Ovary (tissue), 10 donors: ENCODE measurements at places on chromosomes 2 and 18.

- DNase-seq: no peak
Measured at GRCh38 chr18:53948991-53949390, 275.5 kb downstream of the MBD2 start.

DNA sequence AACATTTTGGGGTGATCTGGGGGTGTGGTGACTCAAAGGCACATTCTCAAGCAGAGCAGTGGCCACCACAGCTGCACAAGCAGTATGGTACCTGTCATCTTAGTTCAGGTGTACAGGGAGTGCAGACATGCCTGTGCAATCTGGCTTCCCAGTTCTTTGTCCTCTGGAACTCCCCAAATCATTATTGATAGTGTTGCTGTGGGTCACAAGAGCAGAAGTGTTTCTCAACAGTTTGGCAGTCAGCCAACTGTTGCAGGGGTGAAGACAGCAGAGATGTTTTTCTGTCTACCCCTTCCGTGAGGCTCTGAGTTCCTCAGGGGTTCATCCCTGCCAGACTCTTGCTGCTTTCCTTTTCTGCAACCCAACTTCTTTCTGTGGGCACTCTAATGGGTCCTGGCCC is 206.5 kb upstream of the ZSWIM2 start:
- no peak for DNase-seq

DNA sequence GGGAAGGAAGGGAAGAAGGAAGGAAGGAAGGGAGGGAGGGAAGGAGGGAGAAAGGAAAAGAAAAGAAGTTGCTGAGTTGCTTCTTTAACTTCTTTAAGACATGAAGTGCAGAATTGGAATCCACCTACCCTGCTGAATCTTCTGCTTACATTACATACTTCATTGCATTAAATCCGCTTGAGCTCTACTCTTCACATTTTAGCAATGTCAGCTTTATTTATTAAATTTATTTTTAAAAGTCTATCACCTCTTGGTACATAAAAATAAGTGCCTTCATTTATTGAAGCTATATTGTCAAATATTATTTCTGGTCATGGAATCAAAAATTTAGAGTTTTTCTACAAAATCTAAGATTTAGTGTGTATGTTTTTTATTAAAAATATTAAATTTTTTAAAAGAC is 284.6 kb downstream of the CCDC102B start:
- no peak for DNase-seq

DNA sequence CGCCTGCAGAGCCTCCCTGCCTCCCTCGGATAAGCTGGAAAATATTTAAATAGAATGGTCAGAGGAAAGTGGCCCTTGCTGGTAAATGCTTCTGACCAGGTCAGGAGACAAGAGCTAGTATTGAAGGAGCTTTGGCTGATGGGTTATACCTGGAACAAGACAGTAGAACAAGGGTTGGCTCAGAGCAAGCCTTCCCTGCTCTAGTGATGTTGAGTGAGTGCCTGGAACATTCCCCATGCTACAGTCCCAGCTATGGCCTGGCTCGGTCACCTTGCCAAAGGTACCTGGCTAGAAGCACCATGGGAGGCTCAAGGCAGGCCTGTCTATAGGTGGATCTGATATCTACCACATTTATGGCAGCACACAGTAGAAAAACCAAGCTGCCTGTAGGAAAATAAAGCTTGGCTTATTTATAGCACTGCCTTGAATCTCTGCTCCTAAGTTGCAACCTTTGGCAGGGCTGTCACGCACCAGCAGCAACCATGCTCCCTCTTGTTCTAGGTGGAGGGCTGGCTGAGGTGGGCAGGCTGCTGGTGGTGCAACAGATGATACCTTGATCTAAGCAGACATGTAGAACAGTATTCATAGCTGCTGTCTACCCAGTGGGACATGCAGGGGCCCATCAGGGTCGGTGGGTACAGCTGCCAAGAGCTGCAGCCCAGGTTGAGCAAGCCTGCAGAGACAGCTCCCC is 66.7 kb upstream of the BCL2L11 start:
- DNase-seq: no peak

GRCh38 chr2:39725401-39725800 is 53.7 kb downstream of the THUMPD2 start:
- no peak for DNase-seq

DNA sequence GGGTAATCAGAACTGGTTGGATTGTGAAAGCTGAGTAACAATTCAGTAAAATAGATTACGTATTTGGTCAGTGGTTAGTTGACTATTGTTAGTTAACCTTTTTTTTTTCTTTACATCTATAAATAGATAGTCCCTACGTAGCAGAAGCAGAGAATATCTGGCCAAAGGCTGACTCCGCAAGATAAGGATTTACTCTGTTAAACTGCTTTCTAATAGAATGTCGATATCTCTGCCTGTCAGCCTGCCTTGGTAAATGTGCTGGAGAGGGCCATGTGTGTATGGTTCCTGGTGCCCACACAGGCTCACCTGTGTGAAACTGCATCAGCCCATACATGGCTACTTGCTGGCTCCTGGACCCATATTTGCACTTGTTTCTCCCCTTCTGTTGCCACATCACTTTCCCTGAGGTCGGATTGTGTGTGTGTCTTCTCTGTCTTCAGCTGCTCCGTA is 94.4 kb downstream of the CRIM1 start:
- no peak for DNase-seq

- DNase-seq: no peak
Measured at GRCh38 chr18:55086906-55087305, 127.6 kb upstream of the CCDC68 start.

DNA sequence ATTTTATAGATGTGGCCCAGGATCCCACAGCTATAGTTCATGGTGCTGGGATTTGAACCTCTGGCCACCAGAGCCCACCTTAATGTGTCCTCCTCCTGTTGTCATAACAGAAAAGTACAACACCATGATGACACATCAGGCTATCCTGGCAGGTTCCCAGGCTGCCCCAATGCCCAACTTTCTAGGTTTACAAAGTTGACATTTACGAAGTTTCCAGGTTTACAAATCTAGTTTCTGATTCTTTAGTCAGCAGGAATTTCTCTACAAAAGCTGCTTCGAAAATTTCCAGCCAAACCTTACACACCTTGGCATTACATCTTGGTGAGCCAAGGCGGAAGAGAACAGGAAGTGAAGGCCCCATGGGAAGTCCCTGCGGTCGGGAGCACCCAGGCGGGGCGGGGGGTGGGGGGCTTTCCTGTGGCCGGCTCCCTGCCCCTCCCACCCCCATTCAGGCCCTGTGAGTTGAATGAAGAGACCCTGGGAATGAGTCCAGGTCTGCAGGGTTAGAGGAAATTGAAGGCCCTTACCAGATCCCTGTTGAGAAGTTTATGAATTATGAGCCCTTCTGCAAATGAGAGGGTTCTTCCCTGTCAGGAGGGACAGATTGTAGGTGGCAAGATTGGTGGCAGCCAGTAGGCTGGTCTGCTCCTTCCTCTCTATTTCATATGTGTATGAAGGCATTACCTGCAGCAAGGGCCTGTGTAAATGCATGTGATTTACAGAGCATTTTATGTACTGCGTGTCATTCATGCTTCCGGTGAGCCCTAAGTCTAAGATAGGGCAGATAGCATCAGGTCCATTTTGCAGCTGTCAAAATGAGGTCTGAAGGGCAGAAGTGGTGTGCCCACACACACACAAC is 11.1 kb upstream of the IL1RN start:
- no peak for DNase-seq

DNA sequence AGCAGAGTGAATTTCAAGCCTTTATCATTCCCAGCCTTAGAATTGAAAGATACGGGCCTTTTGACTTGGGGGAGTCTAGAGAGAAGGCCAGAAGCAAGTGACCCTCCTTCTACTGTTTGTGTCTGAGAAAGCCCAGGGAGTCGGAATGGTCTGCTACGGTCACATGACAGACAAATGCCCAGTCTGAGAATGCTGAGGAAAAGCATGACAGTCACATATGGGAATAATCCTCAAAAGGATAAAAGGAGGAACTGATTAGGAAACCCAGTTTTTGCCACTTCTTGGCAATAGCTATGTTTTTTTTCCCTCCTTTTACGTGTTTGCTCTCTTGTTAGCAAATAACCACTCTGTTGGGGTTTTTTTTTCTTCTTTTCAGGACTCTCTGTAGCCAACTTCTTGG is 38.1 kb upstream of the HNRNPA3 start:
- DNase-seq: no peak
